ENCODE measurements at places on chromosomes 11 and 22.
A peak's percentile ranks its signal among the peaks of the same experiment; 100 is the strongest.

DNA sequence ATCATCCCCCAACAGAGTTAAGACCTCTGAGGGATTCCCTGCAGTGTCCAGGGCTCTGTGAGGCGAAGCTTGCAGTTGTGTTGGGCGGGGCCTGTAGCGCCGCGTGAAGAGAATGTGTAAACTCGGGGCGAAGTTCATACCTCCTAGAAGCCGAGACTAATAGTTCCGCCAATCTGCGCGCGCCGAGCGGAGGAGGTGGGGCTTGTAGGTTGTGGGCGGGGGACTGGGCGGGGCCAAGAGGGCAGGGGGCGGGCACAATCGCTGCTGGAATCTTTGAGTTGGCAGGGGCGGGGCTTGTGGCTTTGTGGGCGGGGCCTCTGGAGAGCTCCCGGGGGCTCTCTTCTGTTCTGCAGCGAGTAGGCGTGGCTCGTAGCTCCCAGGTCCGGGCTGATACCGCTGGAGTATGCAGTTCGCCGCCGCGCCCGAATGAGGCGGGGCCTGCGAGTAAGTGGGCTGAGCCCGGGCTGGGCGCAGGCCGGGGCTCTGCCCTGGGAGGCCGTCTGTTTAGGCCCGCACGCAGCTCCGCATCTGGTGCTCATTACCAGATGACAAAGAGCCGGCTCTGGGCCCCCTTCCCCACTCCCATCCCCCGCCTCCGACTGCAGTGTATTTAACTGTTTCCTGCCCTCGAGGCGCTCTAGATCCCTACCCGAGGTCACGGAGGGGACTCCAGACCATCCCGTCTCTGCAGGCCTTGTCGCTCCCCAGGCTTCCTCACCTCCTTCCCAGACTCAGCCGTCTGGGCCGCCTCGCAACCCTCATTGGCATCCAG is 4.1 kb downstream of the CD248 start:
- DNase-seq: peak; percentile 97

- DNase-seq: no peak
Observed at GRCh38 chr11:78425399-78426070, 7.9 kb upstream of the GAB2 start.

GRCh38 chr11:6992026-6992425 is 28.1 kb downstream of the ZNF214 start:
- no peak for DNase-seq

DNA sequence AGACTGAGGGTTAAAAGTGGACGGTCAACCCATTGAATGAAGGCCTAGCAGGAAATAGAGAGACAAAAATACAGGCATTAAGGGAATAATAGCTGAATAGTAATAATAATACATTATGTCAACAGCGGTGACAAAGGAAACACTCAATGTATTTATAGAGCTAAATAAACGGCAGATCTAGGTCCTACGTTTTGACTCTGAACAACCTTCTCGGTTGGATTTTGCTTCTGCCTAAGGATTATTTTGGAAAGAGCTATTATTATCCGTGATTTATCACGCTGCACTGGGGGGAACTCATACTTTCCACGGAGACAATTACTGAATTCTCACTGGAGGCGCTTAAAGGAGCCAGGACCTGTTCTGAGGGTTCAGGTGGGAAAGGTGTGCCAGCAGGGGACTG is 118.2 kb upstream of the KIRREL3 start:
- no peak for DNase-seq

GRCh38 chr11:58188770-58189169 is at the start of gene OR9Q2:
TSS of gene OR9Q2 (plus strand) at chr11:58189070. CDS start at chr11:58190491, 1,421 bp downstream.
- DNase-seq: no peak

GRCh38 chr11:71198141-71198822 is 54.1 kb downstream of the SHANK2 start:
- DNase-seq: no peak

GRCh38 chr11:15969281-15969680 is 387.1 kb downstream of the SOX6 start:
- DNase-seq: no peak

DNA sequence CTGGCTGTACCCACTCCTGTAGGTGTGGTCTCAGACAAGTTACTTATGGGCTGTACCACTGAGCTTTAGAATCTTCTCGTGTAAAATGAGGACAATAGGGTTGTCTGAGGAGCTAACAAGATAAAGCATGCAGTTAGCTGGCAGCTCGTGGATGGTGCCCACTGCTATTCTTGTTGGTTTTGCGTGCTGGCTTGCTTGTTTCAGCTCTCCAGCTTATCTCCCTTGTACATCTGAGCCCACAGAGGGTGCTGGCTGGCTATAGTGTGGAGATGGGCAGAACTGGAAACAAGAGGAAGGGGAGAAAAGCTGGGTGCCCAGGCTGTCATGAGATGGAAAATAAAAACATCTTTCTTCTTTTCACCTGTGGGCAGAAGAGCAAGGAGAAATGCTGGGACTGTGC is 46.5 kb upstream of the GALNT18 start:
- no peak for DNase-seq

GRCh38 chr11:120182372-120182771 is 28.5 kb upstream of the OAF start:
- DNase-seq: no peak

- no peak for DNase-seq
Observed at GRCh38 chr22:37525746-37526350, 6.6 kb upstream of the CARD10 start.

DNA sequence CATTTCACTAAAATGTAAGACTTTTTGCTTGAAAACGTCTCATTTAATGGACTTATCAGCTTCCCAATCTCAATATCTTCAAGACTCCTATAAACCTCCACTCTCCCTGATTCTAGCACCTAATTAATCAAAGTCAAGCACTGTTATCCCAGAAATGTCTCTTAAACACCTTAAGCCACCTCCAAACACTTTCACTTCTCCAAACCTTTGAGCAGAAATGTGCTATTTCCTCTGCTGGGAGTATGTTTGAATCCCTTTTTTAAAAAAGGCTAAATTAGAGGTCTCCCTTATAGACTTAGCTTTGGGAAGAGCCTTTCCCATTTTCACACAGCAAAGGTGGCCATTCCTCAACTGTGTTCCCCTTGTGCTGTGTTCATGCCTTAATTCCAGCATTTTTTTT is 146.2 kb upstream of the SYN3 start:
- no peak for DNase-seq

DNA sequence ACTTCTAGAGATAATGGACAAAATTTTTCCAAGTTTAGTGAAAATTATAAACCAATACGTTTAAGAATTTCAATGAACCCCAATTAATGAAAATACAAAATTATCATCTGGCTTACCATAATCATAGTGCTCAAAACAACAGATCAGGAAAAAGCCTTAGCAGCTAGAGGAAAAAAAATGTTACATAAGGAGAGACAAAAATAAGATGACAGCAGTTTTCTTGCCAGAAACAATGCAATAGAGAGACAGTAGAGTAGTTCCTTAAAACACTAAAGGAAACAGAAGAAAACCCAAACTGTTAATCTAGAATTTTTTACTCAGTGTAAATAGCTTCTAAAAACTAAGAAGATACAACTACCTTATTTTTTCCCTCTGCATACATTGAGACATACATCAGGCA is 341.7 kb upstream of the CHORDC1 start:
- DNase-seq: no peak

- DNase-seq: no peak
Observed at GRCh38 chr11:11010624-11011127, 152.8 kb upstream of the ZBED5 start.

DNA sequence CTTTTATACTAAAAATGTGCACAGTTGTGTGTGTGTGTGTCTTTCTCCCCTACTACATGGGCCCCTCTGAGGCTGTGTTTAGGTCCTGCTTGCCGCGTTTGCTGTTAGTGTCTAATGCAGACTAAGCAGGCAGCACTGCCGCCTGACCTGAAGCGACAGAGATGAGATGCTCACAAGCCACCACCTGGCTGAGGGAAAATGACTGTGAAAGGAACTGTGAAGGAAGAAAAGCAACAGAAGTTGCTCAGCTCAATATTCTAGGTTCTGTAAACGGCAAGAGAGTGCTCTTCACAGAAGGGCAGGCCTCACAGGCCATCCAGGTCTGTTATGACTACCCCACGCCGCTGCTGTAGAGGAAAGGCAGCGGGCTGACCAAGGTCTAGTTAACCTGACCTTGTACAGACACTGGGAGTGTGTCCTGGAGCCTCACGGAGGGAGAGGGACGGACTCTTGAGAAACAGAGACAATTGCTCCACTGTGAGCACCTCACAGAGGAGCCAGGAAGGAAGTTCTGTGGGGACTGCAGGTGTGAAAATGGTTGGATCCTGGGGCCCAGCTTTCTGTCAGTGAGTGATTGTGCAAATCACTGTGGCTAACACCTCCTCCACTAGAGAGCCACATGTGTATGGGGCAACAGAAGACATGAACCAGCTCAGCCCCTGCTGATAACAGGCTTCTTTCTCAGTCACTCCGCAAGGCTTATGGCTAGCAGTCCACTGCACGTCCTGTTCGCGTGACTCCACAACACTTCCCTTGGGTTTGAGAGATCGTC is 31.3 kb upstream of the YPEL1 start:
- DNase-seq: peak; percentile 18

- no peak for DNase-seq
Observed at GRCh38 chr11:57358543-57358961, 20.4 kb downstream of the P2RX3 start.

DNA sequence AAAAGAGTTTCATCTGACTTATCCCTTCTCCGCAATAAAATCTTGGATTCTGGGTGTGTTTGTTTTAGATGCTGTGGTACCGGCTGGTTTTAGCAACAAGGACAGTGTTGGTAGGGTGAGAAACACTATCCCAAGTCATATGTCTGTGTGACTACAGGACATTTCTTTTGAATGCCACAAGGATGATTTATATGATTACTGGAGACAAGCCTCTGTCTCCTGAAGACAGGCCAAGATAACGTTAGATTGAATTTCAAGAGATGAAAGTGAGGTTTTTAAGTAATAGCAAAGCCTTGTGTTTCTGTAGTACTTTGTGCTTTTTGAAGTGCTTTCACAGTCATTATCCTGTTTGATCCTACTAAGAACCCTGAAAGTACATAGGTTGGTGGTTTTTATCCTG is 101.6 kb downstream of the COMMD9 start:
- no peak for DNase-seq

DNA sequence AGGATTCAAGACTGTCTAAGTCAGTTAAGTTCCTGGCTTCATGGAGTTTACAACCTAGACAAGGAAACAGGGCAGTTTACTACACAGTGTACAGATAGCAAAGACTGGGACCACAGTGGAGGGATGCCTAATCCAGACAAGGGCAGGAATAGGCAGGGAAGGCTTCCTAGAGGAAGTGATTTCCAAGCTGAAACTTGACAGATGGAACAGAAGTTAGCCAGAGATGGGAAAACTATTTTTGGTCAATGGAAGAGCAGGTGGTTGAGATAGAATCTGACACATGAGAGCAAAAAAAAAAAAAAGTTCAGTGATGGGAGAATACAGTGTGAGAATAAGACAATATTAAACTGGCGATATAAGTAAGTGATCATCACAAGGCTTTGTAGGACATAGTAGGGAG is 1.3 kb downstream of the COA4 start:
- DNase-seq: no peak

DNA sequence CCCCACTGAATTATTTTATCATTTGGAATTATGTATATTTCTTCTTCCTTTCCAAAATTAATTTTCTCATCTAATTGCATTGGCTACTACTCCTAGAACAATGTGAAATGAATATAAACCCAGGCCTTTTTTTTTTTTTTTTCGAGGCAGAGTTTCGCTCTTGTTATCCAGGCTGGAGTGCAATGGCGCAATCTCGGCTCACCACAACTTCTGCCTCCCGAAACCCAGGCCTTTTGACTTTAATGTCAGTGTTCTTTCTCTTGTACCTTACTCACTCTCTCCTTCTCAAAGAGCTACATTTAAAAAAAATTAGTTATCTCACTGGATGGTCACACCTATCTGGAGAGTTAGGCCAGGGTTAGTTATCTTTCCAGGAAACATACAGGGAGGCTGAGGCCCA is 35.3 kb upstream of the LRRC32 start:
- no peak for DNase-seq

DNA sequence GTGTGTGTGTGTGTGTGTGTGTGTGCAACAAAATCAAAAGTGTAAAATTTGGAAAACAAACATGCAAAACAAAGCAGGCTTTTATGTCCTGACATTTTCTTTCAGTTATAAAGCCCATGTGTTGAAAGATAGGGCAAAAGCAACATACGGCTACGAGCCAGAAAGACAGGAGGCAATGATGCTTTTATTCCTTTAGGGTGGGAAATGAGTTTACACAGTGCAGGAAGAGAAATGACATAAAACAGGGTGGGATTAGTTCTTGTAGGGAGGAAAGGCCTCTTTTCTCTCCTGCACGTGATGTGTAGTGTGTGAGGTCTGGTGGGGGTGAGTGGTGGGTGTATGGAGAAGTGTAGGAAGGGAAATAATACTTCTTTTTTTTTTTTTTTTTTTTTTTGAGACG is 29.4 kb downstream of the IL18 start:
- no peak for DNase-seq

- no peak for DNase-seq
Observed at GRCh38 chr11:37006563-37006962, 408.5 kb upstream of the RAG2 start.

DNA sequence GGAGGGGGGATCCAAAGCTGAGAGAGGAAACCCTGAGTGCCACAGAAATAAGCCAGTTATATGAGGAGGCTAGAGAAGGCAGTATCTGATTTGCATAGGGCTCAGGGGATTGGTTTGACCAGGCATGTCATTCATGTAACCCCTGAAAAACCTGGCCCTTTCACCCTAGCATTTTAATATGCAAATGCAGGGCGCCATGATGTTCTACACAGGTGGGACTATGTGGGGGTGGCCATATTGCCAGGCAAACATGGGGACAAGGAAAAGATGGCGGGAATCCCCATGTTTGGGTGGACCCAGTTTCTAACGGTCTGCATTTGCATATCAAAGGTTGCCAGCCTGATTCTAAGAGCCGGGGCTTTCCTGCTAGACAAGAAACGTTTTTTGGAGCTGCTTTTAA is 27.2 kb downstream of the CSF2RB start:
- DNase-seq: no peak

GRCh38 chr11:65373839-65374580 is 8.4 kb downstream of the SLC25A45 start:
- no peak for DNase-seq

DNA sequence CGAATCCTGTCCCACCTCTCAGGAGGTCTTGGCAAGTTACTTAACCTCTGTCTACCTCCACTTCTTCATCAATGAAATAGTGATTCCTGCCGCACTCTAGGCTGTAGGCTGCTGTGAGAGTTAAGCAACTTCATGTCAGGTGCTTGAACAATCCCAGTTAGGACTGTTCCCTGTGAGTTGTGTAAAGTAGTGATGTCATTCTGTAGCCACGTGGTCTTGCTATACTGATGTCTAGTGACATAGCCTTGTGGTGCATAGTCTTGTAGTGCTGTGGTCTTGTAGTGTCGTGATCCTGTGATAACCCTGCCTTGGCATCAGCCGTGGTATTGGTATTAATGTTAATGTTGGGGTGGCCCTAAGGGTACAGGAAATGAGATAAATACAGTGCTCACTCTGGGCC is 30.3 kb upstream of the PRR5 start:
- no peak for DNase-seq

GRCh38 chr11:45318516-45318915 is 32.4 kb upstream of the SYT13 start:
- no peak for DNase-seq
